ENCODE measurements at places on chromosomes 6 and 20.

GRCh38 chr6:130557481-130558112, 191.8 kb downstream of the TMEM200A start:
- DNase-seq: no peak

DNA sequence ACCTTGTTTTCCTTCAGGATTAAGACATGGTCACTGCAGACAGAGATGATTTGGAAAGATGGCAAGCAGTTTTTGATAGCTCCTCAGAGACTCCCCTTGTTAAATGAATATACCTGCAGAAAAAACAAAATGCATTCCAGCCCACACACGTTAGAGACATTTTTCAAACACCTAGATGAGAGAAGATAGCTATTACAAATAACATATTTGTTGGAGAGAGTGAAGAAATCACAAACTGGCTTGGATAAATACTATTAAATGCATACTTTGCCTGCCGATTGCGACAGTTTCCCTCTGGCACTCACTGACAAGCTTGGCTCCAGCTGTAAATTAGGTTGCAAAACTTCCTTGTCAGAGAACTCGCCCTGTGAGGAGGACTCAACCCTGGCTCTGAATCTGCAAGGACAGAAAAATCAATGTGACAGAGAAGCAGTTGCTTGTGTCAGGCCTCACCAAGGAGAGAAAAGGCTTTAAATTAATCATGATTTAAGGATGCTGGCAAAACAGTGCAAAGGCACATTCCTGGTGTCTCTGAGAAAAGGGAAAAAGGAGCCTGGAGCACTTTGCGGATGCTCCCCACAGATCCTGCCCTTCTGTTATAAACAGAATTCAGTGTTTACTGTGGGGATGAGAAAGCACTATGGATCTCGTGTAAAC, 423.7 kb upstream of the MARCKS start:
- no peak for DNase-seq

- peak; percentile 37 for DNase-seq
Observed at GRCh38 chr6:37239950-37240713, 17.4 kb upstream of the TBC1D22B start.

GRCh38 chr6:131685266-131685780, 15.9 kb downstream of the OR2A4 start:
- DNase-seq: no peak

GRCh38 chr6:30555816-30556065, 548 bp downstream of the GNL1 start:
- DNase-seq: no peak
